ENCODE measurements at places on chromosomes 12 and 14. TPM values are rescaled to one million over a fixed set of nuclear protein-coding genes. Genes with fewer than 3 reads are reported as not detected.

GRCh38 chr14:31787377-31787776 lies 226.2 kb downstream of the NUBPL start:
- DNase-seq = peak; percentile 11
- no peaks in the 10 kb centered on the region for H3K27me3 ChIP-seq
- no peaks in the 10 kb centered on the region for H3K36me3 ChIP-seq
- H3K4me3 ChIP-seq = no peak overlapping the region
- no peak overlapping the region for H3K27ac ChIP-seq

DNA sequence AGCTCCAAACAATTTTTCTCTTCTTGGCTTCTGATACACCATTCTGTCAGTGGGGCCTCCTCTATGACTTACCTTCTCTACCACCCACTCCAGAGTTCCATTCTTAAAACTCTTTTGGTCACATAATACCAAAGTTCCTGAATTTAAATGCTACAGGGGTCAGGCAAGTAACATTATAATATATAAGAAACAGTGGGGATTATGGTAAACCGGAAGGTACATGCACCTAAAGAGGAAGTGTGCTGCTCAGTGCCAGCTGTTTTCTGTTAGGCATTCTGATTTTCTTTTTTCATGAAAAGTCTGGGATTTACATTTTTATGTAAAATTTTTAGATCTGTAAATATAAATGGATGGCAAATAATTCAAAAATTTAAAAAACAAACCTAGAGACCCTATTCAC lies 39.9 kb downstream of the SOS2 start:
- H3K36me3 ChIP-seq = peaks cover 15% of the 10 kb centered on the region
- H3K27me3 ChIP-seq = no peaks in the 10 kb centered on the region
- no peak overlapping the region for H3K4me3 ChIP-seq
- H3K27ac ChIP-seq = no peak overlapping the region

- no peak overlapping the region for H3K27ac ChIP-seq
- H3K4me1 ChIP-seq = no peaks in the 10 kb centered on the region
- H3K36me3 ChIP-seq = no peaks in the 10 kb centered on the region
- no peaks in the 10 kb centered on the region for H3K27me3 ChIP-seq
Observed at GRCh38 chr14:46008348-46008747, 643.2 kb downstream of the RPL10L start.

GRCh38 chr14:99664058-99664936 lies 19.4 kb downstream of the HHIPL1 start:
- DNase-seq = no peak
- H3K27me3 ChIP-seq = peaks cover 25% of the 10 kb centered on the region
- no peaks in the 10 kb centered on the region for H3K4me1 ChIP-seq
- no peak overlapping the region for H3K27ac ChIP-seq

DNA sequence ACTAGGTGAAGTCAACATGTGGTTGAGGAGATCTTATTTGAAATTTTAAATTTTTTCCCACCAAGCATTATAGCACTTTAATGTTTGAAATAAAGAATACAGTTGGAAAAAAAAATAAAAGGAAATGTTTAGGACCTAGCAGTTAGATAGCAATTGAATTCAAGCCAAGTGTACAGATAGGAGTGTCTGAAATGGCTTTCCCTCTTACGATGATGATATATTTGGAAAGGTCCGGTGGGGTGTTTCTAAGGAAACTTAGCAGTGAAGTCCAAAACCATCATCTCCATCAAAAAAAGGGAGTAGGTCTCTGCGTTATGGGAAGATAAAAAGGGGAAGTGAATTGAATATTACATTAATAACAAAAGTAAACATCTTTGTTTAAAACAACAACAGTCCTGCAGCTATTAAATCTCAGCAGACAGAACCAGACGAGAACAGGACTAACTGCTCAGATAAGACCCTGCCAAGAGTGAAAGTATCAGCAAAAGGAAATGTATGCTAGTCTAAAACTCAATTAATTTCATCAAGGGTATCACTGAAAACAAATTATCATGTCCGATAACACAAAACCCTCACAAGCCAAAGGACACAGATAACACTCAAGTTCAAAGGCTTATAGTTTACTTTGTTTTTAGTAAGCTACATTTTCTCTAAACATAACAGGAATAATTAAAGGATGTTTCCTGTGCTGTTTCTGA lies 242.0 kb downstream of the BMP4 start:
- H3K4me3 ChIP-seq = no peak overlapping the region
- H3K4me1 ChIP-seq = no peaks in the 10 kb centered on the region
- H3K36me3 ChIP-seq = no peaks in the 10 kb centered on the region
- H3K27ac ChIP-seq = no peak overlapping the region

DNA sequence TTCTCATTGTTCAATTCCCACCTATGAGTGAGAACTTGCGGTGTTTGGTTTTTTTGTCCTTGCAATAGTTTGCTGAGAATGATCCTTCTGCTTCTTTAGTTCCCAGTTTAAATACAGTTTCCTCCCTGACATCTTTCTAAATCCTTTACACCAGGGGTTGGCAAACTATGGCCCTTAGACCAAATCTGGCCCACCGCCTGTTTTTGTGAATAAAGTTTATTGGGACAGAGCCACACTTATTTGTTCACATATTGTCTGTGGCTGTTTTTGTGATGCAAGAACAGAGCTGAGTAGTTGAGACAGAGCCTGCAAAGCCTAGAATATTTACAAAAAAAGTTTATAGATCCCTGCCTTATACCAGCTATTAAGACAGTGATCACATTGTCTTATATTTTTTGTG lies 53.7 kb downstream of the SERPINA10 start:
- H3K27me3 ChIP-seq = no peaks in the 10 kb centered on the region
- no peak overlapping the region for H3K27ac ChIP-seq
- no peak for DNase-seq
- no peaks in the 10 kb centered on the region for H3K4me1 ChIP-seq
- H3K4me3 ChIP-seq = no peak overlapping the region
- H3K36me3 ChIP-seq = no peaks in the 10 kb centered on the region

- H3K27me3 ChIP-seq = no peaks in the 10 kb centered on the region
- H3K27ac ChIP-seq = no peak overlapping the region
- no peaks in the 10 kb centered on the region for H3K4me1 ChIP-seq
- no peaks in the 10 kb centered on the region for H3K36me3 ChIP-seq
- H3K4me3 ChIP-seq = no peak overlapping the region
Observed at GRCh38 chr12:39467432-39467870, 24.5 kb upstream of the KIF21A start.

GRCh38 chr12:116490471-116490870 lies 68.7 kb upstream of the MAP1LC3B2 start:
- DNase-seq = peak; percentile 65
- no peak overlapping the region for H3K4me3 ChIP-seq
- no peaks in the 10 kb centered on the region for H3K4me1 ChIP-seq
- H3K27me3 ChIP-seq = no peaks in the 10 kb centered on the region

GRCh38 chr14:89805501-89805900 lies 149.0 kb downstream of the EFCAB11 start:
- H3K4me3 ChIP-seq = no peak overlapping the region
- DNase-seq = peak; percentile 62
- H3K27me3 ChIP-seq = no peaks in the 10 kb centered on the region
- H3K4me1 ChIP-seq = peaks cover 15% of the 10 kb centered on the region
- H3K27ac ChIP-seq = no peak overlapping the region
- H3K36me3 ChIP-seq = no peaks in the 10 kb centered on the region

GRCh38 chr14:33567023-33567728 lies 383.7 kb downstream of the EGLN3 start:
- no peak overlapping the region for H3K4me3 ChIP-seq
- DNase-seq = no peak
- H3K4me1 ChIP-seq = no peaks in the 10 kb centered on the region
- no peak overlapping the region for H3K27ac ChIP-seq

- DNase-seq = no peak
- H3K36me3 ChIP-seq = no peaks in the 10 kb centered on the region
- H3K4me3 ChIP-seq = no peak overlapping the region
- H3K27ac ChIP-seq = no peak overlapping the region
- no peaks in the 10 kb centered on the region for H3K4me1 ChIP-seq
- peaks cover 25% of the 10 kb centered on the region for H3K27me3 ChIP-seq
Observed at GRCh38 chr12:113457185-113457584, 14.5 kb downstream of the LHX5 start.

The CSRP2 gene
- 157 TPM for total RNA-seq

The KRT79 gene
- total RNA-seq = not detected

The PLEKHG7 gene
- under 0.01 TPM for total RNA-seq

All from IMR-90 (cell line).